ENCODE measurements at places on chromosomes 13 and 19.

GRCh38 chr13:20964904-20965303, 62.4 kb upstream of the XPO4 start:
- no peak for DNase-seq

- no peak for DNase-seq
Observed at GRCh38 chr13:29844441-29844840, 6.0 kb downstream of the UBL3 start.

- no peak for DNase-seq
Observed at GRCh38 chr13:41595298-41595697, 137.9 kb downstream of the RGCC start.

- DNase-seq: no peak
Observed at GRCh38 chr13:96091164-96092117, 1.5 kb downstream of the HS6ST3 start.

DNA sequence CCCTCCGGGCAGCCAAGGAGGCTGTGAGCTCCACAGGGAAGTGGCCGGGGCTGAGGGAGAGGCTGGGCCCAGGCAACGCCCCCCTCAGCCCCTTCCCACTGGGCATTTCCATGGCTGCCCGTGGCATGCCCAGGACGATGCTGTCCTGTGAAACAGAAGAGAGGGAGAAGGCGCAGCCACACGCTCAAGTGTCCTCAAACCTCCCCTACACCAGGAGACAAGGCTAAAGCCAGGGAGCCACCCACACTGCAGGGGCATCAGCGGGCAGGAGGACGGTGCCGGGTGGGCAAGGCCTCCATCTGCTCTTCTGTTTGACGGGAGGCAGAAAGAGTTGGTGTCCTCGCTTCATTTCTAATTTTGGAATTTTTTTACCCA, 14.2 kb upstream of the PROZ start:
- no peak for DNase-seq

DNA sequence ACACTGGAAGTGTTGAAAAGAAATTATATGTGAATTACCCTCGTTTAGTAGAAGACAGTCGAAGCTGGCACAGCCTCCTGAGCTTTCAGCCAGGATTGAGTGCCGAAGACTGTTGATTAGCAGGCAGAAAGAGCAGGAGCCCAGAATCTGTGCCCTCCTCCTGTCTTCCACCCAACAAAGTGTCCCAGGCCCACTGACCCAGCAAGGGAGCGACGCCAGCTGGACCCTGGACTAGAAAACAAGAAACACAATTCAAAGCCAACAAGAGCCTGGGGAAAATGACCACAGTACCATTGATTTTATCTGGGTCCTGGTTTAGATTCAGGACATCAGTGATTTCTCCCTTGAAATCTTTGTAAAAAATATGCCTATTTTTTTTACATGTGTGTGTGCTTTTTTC, 120.7 kb downstream of the RXFP2 start:
- DNase-seq: no peak

DNA sequence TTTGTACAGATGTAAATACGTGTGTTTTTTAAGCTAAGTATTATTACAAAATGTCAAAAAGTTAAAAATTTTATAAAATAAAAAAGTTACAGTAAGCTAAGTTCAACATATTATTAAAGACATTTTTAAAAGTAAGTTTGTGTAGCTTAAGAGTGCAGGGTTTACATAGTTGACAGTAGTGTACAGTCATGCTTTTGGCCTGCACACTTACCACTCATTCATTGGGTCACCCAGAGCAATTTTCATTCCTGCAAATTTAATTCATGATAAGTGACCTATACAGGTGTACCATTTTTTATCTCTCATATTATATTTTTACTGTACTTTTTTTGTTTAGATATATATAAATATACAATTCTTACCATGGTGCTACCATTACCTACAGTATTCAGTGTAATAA, 769.9 kb upstream of the SLITRK6 start:
- no peak for DNase-seq

DNA sequence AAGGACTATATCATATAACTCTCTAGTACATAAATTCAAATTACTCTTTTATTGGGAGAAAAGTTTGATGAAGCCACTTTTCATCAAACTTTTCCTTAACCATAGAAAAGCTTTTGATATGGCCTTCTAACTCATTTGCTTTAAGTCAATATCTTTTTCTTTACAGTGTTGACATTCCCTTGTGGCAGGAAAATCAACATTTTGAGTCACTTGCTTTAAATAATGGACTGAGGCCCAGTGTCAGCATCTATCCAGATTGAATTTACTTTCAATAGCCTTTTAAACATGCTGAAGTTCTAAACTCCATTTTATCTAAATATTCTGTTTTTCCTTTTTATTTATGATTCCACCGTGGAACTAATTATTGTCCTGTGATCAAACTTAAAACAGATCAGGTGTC, 62.7 kb downstream of the PCDH9 start:
- no peak for DNase-seq

DNA sequence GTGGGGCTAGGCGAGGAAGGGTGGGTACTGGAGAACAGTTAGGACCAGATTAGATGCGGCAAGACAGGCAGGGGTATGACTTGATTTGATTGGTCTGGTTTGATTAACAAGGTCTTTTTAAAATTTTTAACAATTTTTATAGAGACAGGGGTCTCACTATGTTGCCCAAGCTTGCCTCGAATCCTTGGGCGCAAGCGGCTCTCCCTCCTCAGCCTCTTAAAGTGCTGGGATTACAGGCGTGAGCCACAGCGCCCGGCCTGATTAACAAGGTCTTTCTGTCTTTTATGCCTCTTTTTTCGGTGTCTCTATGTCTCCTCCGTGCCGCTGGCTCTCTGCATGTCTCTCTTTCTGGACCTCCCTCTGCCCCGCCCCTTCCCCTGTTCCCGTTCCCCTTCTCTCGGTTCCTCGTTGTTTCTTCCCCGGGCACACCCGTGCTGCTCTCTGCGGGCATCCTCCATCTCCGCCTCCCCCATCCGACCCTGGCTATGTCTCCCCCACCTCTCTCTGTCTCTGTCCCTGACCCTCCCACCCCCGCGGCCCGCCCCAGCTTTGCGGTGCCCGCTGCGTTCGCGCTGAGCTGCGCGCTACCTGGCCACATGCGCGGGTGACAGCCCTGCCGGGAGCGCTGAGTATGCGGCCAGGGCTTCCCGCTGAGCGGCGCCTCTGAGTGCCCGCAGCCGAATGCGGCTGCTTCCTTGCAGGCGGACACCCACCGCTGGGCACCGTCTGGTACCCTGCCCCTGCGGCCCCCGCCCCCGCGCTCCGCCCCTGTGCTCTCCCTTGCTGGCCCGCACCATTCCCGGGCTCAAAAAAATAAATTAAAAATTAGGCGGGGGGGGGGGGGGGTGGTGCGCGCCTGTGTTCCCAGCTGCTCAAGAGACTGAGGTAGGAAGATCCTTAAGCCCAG, 8.1 kb upstream of the SDHAF1 start:
- no peak for DNase-seq

DNA sequence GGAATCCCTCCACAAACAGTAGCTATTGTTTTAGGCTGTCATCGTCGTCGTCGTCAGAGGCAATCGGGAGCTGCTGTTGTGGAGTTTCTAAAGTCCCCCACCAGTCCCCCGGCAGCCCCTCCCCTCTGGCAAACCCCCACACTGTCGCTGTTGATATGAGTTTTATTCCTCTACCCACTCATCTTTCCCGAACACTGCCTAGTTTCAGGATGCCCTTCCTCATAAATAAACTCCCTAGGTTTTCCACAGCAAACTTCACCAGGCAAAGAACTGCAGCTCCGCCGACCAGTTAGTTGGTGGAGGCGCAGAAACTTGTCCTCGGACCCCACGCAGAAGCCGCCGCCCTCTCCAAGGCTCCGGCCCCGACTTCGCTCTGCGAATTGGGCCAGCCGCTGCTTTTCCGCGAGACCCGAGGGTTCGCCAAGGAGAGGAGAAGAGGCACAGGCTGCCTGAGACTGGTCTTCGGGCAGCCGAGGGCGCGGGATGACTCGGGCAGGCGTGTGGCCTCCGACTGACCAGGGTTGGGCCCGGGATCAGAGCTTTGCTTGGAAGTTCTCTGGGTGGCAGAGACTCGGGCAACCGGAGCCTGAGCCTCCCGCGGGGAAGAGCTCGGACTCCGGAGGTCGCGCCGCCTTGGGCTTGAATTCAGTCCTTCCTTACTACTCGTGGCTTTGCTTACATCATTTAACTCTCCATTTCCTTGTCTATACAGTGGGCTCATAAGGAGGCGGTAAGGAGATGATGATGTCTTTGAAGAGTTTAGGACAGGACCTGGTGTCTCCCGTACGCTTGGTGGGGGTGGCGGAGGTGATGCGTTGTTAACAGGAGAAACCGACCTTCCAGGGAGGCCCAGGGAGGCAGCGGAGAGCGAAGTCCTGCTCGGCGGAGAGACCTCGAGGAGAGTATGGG, 7.9 kb downstream of the PDX1 start:
- DNase-seq: no peak

GRCh38 chr13:58043971-58044370, 412.4 kb downstream of the PCDH17 start:
- DNase-seq: no peak

DNA sequence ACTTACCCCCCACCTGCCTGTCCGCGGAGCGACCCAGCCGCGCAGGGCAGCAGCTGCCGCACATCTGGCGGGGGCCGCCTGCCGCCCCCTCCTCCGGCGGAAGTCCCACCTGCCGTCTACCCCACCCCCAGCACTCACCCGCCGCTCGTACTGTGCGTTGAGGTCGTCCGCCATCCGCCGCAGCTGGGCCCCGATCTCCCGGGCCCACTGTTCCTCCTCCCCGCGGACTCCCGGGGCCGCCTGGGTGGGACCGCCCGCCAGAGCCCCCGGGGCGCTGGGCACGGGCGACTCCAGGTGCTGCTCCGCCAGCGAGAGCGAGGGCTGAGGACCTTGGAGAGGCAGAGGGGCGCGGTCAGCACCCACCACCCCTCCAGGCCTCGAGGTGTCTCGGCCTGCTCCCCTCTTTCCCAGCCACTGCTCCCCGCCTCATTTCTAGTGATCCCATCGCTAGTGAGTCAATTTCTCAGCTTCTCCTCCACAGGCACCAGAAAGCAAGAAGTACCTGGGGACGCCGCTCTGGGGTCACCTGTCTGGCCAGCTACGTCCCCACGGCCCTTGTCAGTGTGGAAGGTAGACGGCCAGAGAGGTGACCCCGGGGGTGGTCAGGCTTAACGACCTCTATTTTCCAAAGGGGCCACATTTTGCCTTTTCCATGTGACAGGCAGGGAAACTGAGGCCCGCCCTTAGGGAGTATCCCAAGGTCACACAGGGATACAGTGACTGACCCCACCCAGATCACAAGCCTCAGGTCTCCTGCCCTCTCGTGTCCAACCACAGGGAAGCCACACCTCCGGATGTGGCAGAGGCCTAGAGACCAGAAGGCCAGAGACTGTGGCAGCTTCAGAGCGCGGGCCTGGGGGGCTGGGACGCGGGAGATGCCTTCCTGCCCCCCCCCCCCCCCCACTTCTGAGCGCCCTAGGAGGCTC, 4.3 kb downstream of the BBC3 start:
- peak; percentile 48 for DNase-seq

DNA sequence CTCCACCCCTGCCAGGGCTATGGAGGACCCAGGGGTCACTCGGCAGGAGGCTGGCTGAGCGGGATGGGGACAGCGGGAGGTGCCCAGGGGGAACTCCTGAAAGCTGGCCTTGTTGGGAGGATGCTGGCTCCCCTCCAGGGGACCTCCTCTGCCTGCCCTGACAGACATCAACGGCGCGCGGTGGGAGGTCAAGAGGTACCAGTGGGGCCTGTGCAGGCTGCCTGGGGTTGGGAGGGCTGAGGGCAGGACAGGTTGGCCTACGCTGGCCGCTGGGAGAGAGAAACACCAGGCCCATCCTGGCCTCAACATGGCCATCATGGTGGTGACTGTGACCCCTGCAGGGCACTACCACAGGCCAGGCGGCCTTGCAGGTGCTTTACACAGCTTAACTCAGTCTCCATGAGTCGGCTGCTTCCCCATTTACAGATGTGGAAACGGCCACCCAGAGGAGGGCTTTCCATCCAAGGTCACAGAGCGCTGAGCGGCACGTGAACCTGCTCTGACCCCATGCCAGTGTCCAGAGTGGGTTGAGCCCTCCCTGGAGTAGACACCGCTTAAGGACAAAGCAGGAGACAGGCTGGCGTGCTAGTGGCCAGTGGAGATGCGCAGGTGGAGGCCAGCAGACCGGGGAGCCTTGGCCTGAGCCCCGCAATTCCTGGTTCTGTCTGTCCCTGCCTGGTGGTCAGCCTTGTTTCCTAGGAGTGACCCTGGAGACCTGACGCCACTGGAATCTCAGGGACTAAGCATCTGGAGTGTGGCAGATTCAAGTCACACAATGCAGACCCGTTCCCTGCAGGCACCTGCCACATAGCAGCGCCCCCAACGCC, 27.6 kb downstream of the CEBPG start:
- DNase-seq: peak; percentile 4

DNA sequence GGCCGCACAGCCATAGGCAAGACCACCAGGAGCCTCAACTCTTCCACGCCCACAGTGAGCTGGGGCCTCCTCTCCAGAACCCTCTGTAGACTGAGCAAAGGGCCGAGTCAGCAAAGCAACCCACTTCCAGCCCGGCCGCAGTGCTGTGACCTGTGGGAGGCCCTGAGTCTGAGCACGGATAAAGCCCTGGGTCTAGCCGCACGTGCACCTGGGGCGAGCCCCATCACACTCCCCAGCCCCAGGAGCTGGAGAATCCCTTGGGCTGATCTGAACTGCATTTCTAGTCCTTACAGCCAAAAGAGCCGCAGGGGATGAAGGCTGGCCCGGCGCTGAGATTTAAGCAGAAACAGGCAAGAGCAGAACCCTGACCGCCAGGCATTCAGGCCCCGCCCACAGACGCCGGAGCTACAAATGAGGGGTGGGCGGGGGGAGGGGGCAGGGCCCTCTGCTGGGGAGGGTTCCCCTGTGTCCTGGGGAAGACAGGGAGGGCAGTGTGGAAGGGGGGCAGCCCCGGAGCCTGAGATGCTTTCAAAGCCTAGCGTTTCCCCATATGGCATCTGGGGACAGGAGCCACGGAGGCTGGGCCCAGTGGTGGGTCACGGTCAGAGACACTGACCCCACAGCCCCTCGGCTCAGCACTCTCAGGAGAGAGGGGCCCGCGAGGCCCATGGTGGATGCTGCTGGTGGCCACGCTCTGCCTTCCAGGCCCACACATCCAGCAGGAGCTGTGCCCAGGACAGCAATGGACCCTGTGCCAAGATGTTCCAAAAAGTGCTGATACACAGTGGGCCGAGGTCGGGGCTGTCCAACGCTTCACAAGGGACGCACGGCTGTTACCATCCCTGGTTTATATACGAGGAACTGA, 4.9 kb downstream of the TMEM259 start:
- no peak for DNase-seq

- DNase-seq: no peak
Observed at GRCh38 chr19:34960103-34960805, 3.8 kb downstream of the ZNF792 start.

DNA sequence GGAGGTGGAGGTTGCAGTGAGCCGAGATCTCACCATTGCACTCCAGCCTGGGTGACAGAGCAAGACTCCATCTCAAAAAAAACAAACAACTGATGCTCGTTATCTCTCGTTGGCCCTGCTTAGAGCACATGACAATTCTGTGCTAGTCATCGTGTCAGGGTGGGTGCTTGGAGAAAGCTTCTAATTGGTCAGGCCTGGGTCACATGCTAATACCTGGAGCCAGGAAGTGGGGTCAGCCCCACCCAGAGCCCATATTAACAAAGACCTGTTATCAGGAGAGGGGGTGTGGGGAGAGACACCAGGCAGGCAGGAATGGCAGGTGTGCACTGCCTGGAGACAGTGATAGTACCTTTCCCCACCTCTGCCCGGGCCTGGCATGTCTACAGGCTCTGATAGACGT, 84.9 kb downstream of the DPF1 start:
- no peak for DNase-seq

Measured in T-helper 2 cell (primary cell).